ENCODE measurements at places on chromosomes 2 and 18. TPM values are rescaled to one million over a fixed set of nuclear protein-coding genes. Genes with fewer than 3 reads are reported as not detected.

FLACC1 gene
- 0.64 TPM for polyA plus RNA-seq

POTEF gene
- polyA plus RNA-seq, result not detected

TMEM150A gene
- 13.4 TPM for polyA plus RNA-seq

LTBP1 gene
- polyA plus RNA-seq, result not detected

IL1RN gene
- polyA plus RNA-seq, result not detected

MC2R gene
- not detected for polyA plus RNA-seq

IL36RN gene
- polyA plus RNA-seq, result not detected

TMEM37 gene
- polyA plus RNA-seq, result not detected

DPYSL5 gene
- polyA plus RNA-seq, result not detected

OR6B2 gene
- not detected for polyA plus RNA-seq

HRH4 gene
- polyA plus RNA-seq, result not detected

MALL gene
- not detected for polyA plus RNA-seq

CYRIA gene
- 31.0 TPM for polyA plus RNA-seq

KCNIP3 gene
- polyA plus RNA-seq, result not detected

CYP27C1 gene
- not detected for polyA plus RNA-seq
